NCI-H2107 (cell line): ENCODE measurements at places on chromosomes 3 and 15.

DNA sequence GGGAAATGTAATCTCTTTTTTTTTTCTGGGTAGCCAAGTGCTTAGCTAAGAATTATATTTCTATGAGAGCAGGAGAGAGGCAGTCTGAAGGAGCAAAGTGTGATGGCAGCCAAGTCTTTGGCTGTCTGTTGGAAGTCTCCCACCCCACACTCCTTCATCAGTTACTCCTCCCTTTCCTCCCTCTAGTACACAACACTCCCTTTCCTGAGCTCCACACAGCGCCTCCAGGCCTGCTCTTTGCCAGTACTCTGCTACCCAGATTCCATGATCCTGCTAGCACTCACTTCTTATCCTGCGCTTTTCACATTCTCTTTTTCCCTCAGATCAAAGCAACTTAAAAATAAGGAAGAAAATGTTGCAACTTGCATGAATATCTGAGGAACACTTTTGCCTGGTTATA, 37.4 kb upstream of the SNRK start:
- DNase-seq, result no peak

DNA sequence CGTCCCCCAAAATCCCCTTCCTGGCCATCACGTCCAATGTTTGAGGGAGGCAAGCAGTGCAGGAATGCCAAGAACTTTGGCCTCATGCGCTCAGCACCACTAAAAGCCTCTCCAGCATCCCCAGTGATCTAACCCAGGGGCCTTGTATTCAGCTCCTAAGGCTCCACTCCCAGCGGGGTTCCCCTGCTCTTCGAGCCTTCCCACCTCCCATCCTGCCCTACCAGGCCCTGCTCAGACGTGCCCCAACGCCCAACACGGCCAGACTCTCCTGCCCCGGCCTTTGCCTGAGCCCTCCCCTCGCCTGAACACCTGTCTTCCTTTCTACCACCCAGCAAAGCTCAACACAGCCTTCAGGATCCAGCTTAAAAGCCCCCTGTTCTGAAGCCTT, 30.5 kb downstream of the PLXND1 start:
- no peak for DNase-seq

DNA sequence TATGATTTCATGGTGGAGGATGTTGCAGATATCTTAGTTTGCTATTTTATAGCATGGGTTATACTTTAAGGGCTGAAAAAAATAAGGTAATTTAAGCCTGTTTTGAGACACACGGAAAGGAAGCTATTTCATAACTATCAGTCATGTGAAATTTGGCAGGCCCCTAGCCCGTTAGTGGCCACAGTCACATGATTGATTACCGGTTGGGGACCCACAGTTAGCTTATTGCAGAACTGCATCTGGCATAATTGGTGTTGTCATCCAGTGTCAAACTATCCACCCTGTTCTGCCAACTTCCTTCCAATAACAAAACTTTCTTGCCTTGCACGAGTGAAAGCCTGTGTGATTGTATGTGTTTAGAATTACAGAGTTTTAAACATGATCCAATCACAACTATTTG, 35.2 kb downstream of the FNDC3B start:
- DNase-seq, result no peak

- no peak for DNase-seq
Observed at GRCh38 chr15:77759896-77760592, 127.3 kb upstream of the LINGO1 start.

DNA sequence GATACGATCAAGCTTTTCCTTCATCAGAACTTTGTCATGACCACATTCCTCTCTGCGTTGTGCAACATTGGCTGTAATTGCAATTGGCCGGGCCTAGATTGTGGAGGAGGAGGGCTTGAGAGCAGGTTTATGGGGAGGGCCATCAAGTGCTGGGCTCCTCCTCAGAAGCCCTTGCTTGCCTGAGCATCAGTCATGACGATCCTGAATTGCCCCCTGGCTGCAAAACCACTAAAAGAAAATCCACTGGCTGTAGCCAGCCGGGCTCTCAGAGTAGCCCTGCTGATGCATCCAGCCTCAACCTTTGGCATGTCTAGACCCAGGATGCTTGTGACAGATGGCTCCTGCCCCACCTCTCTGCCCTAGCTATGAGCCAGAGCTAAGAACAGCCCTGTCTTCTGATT, 13.4 kb upstream of the TRH start:
- no peak for DNase-seq

DNA sequence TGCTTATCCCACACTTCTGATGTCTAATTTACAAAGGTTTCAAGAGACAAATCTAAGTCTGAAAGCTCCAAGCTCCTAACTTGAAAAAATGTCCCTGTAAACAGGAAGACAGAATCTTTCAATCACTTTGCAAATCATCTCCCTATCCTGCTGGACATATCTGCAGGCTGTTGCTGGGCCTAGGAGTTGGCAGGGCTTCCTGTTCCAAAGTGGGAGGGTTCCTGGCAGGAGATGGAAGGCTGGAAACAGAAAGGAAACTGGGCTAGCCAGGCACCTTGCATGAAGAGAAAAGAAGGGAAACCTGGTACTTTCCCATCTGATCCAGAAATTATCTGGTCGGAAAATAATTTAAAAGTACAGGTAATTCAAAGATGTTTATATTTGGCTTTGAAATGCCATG, 227.3 kb upstream of the IL12A start:
- no peak for DNase-seq

- no peak for DNase-seq
Observed at GRCh38 chr3:12730506-12731242, 28.4 kb downstream of the TMEM40 start.

DNA sequence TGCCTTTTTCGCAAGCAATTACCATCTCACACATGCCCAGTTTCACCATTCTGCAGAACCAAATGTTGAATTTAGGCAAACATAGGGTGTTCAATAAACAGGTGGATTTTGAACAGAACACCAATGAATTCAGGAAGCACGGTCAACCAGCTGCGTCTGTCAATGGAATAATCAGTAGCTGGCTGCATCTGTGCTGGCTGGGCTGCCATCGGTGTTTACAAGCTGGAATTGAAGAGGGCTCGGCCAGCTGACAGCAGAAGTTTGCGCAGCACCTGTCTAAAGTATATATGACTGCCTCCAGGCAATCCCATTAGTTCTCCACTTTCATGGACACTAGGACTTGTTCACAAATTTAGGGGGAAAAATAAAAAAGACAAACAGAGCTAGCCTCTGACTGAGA, 996.4 kb upstream of the CFAP20DC start:
- DNase-seq, result no peak

DNA sequence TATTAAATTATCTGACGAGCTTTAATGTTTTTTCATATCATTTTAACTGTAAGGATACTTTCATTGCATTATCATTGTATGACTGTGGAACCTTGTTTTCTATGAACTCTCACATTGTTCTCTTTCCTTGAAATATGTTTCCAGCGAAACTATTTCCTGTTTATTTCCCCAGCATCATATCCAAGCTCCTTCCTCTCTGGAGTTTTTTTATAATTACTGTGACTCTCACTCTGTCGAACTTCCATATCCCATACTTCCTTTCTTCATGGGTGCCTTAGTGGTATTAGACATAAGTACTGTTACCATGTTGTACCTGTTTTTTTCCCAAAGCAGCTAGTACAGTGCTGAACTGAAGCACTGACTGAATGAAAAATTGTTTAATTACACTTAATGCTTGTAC, 373.6 kb upstream of the CNTN3 start:
- DNase-seq, result no peak

GRCh38 chr15:42069025-42069424, 25.3 kb downstream of the PLA2G4D start:
- no peak for DNase-seq

DNA sequence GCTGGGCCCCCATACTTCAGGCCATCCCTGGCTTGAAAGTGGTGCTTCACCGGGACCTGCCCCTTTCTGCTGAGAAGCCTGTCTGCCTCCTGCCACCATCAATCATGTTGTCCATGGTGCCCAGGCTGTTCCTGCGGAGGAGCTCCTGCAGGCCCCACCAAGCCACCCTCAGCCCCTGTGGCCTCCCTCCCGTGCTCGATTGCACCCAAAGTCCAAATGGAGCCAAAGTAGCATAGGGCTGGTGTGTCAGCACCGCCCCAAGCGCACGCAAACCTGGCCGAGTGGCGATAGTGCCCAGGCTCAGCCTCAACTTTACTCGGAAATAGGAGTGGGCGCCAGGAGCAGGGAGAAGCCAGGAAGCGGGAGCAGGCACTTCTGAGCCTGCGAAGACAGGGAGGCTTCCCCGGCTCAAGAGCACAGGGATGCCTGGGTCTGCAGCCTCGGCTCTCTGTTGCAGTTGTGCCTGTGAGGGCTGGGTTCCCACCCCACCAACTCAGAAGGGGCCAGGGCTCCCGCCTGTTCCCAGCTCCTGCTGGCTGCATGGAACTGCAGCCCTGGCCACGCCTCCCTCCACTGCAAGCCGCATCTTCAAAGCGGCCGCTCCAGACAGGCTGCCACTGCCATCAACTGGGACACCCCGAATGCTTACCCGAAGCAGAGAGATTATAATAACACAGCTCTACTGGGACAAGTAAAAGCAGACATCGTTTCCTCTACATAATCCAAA, 203.0 kb downstream of the ARRDC4 start:
- DNase-seq, result no peak

DNA sequence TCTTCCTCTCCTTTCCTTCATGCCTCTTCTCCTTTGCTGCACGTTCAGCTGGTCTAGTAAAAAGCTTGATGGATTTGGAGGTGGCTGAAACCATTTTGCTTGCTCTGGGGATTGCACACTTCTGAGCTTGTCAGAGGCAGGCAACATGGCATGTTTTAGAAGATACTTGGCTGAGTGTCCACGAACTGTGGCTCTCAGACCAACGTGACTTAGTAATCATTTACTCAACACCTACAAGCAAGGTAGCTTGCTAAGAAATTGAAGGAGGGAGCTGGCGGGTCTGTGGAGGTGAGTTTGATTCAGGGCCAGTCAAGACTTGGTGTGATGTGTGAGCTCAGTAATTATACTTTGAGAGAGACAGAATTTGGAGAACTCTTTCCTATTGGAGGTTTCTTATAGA, 196.0 kb downstream of the LPP start:
- no peak for DNase-seq

GRCh38 chr3:102570511-102570910, 135.7 kb downstream of the ZPLD1 start:
- no peak for DNase-seq
